Epithelial cell of proximal tubule (primary cell): ENCODE measurements at places on chromosomes 2 and 18. TPM values are rescaled to one million over a fixed set of nuclear protein-coding genes. Genes with fewer than 3 reads are reported as not detected.

SEC11C gene
- 37.6 and 49.4 TPM in 2 replicates for total RNA-seq

ESPNL gene
- 0.14 and 2.7 TPM in 2 replicates for total RNA-seq

C2orf72 gene
- 0.29 and 3.8 TPM in 2 replicates for total RNA-seq

TMEM247 gene
- not detected in 2 replicates for total RNA-seq

GPR17 gene
- total RNA-seq, result not detected in 2 replicates

DSEL gene
- 7.1 and 8.2 TPM in 2 replicates for total RNA-seq

- DNase-seq, result no peak
Measured at GRCh38 chr2:225765820-225766219, 366.3 kb downstream of the NYAP2 start.

GRCh38 chr2:86274918-86275275 is 62.5 kb downstream of the REEP1 start:
- DNase-seq, result peak; percentile 87

DNA sequence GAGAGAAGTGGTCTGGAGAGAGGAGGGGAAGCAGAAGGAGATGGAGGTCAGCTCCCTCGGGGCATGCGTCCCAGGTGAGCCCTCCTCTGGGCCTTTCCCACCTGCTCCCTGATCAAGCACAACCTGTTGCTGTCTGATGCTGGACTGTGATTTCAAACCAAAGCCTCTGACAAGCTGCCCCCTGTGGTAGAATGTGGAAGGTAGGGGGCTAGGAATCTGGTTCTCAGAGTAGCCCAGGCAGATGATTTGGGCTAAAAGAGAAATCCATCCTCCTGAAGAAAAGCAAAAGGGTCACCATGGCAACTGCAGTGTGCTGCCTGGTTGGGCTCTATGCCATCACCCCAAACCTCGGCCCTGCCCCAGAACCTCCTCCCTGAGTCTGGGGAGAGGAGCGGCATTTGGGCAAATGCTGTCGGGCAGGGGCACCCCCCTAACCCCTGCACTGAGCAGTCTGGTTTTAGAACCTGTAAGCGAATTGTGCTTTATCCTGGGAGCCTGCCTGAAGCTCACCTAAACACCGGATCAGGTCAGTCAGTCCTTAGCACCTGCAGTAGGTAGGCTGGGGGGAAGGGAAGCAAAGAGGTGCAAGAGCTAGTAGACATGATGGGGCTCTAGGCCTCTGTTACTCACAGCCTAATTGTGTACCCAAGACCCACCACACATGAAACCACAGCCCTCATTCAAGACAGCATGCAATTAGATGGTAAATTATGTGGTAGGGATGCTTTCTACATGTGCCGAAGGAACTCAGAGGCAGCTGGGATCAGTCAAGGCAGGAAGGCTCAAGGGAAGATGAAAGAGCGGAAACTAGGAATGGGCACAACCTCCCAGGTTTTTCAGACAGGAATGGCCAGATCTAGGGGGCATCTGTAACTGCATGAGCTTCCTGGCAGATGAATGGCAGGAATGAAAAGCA is 83.5 kb downstream of the DNMT3A start:
- DNase-seq, result no peak

DNA sequence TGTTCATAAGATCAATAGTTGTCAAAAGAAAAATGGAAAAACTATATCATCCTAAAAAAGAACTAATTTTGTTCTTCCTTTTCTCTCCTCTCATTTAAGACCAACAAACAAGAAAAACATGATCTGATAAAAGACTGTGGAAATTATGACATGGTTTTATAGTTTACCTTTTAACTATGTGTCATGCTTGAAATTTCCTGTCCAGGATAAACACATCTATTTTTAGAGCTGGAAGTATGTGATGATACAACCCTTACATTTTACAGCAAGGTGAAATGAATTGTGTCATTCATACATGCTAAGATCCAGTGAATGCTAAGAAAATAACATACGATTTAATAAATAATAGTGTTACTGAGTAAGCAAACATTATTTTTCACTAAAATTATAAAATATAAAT is 89.9 kb downstream of the GULP1 start:
- DNase-seq, result peak; percentile 91

- DNase-seq, result no peak
Measured at GRCh38 chr18:34358923-34359322, 134.2 kb upstream of the NOL4 start.

DNA sequence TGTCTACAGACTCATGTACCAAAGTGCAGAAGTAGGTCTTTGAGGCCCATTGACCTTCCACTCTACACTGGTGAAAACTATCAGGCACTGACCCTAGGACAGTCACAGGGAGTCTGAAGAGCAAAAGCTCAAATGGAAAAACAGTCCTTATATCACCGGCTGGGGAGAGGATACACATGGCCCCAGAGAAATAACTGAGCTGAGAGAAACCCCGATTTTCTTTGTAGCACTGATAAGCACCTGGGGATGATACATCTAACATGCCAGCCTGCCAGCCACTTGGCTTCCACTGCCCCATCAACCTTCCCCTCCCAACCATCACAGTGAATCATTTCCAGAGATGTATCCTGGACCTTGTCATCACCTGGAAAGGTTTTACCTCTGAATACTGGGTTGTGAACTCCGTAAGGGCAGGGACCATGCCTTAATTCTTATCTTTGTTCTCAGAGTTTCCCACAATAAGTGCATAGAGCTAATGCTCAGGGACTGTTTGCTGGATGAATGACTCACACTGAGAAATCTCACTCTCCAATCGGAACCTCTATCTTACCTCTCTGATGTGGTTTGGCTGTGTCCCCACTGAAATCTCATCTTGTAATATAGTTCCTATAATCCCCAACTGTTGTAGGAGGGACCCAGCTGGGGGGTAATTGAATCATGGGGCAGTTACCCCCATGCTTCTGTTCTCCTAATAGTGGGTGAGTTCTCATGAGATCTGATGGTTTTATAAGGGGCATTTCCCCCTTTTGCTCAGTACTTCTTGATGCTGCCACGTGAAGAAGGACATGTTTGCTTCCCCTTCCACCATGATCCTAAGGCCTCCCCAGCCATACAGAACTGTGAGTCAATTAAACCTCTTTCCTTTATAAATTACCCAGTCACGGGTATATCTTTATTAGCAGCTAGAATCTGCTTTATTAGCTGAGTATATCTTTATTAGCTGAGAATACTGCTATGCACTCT is 37.1 kb downstream of the EVA1A start:
- no peak for DNase-seq

DNA sequence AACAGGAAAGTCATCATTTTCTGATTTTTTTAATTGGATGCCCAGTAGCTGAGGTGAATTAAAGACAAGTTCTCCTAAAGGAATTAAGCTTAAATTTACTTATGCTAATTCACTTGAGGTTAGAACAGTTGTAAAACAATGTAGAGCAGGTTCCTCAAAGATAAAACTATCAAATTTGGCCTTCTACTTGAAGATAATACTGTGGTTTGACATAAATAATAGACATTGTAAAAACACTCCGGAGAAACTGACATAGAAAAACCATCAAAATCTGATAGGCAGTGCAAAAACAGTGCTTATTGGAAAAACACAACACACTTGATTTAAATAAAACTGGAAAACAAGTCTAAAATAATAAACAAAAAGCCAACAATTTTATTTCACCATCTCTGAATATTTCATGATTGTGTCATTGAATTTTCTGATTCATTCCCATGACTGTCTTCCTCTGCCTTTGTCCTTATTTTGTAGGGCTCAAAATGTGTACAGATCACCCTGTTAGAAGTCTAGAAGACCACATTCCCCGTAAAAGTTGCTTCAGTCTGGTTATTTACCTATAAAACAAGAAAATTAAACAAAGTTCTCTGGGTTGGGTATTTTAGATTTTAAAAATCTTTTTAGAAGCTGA is 28.3 kb upstream of the SLC40A1 start:
- DNase-seq, result no peak

- no peak for DNase-seq
Measured at GRCh38 chr2:219282943-219283581, 3.9 kb downstream of the DNAJB2 start.
